ENCODE measurements at places on chromosomes 12 and 14.

- DNase-seq = no peak
- peaks cover 17% of the 10 kb centered on the region for H3K4me1 ChIP-seq
- H3K27ac ChIP-seq = no peak overlapping the region
- peaks cover 38% of the 10 kb centered on the region for H3K27me3 ChIP-seq
- no peaks in the 10 kb centered on the region for H3K36me3 ChIP-seq
Measured at GRCh38 chr12:6697584-6698351, 2.8 kb downstream of the PIANP start.

DNA sequence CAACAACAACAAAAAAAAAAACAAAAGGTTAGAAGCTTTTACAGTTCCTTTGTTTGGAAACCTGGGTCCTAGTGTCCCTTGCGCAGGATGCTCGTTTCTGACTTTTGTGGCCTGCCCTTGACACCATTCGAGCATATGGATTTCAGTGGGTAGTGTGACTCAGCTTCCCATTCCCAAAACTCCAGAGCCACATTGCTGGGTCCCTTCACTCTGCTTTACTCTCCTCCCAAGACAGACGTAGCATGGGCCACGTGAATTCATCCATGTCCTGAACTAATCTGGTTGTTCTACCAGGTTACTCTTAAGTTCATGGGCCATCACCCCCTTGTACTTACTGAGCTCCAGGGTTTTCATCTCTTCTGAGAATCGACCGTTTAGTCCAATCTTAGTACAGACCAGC is 68.0 kb upstream of the MAX start:
- peak overlapping the region; percentile 75 for H3K4me3 ChIP-seq
- H3K36me3 ChIP-seq = no peaks in the 10 kb centered on the region
- peaks cover 23% of the 10 kb centered on the region for H3K4me1 ChIP-seq
- DNase-seq = no peak
- H3K27ac ChIP-seq = peak overlapping the region; percentile 77

DNA sequence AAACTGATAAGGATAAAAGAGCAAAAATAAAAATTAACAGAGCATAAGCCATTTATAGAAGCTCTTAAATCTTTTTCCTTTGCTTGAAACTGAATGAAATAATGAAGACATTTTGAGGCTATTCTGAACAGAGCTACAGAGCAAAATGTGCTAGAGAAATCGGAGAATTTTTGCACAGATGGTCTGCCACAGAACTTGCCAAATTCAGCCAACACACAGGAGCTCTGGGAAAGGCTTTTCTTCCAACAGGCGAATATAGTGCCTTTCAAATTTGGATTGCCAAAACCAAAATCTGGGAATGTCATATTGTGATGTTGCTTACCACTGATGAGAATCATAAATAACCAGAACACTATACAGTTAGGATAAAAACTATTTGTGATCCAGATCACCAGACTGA is 406.3 kb downstream of the RPL10L start:
- H3K4me1 ChIP-seq = no peaks in the 10 kb centered on the region
- no peaks in the 10 kb centered on the region for H3K36me3 ChIP-seq
- H3K4me3 ChIP-seq = no peak overlapping the region

- no peaks in the 10 kb centered on the region for H3K27me3 ChIP-seq
- H3K4me1 ChIP-seq = peaks cover 8% of the 10 kb centered on the region
- DNase-seq = peak; percentile 58
- H3K36me3 ChIP-seq = no peaks in the 10 kb centered on the region
Measured at GRCh38 chr12:22443379-22444316, 100.7 kb downstream of the C2CD5 start.

- H3K4me1 ChIP-seq = peaks cover 30% of the 10 kb centered on the region
- H3K27ac ChIP-seq = no peak overlapping the region
- no peaks in the 10 kb centered on the region for H3K27me3 ChIP-seq
- DNase-seq = no peak
- H3K4me3 ChIP-seq = no peak overlapping the region
- peaks cover 6% of the 10 kb centered on the region for H3K36me3 ChIP-seq
Measured at GRCh38 chr14:92109490-92109889, 3.1 kb upstream of the ATXN3 start.

GRCh38 chr14:84323978-84324377 is 1206.0 kb upstream of the FLRT2 start:
- H3K27me3 ChIP-seq = no peaks in the 10 kb centered on the region
- no peaks in the 10 kb centered on the region for H3K36me3 ChIP-seq
- H3K4me3 ChIP-seq = no peak overlapping the region
- no peaks in the 10 kb centered on the region for H3K4me1 ChIP-seq
- no peak overlapping the region for H3K27ac ChIP-seq

DNA sequence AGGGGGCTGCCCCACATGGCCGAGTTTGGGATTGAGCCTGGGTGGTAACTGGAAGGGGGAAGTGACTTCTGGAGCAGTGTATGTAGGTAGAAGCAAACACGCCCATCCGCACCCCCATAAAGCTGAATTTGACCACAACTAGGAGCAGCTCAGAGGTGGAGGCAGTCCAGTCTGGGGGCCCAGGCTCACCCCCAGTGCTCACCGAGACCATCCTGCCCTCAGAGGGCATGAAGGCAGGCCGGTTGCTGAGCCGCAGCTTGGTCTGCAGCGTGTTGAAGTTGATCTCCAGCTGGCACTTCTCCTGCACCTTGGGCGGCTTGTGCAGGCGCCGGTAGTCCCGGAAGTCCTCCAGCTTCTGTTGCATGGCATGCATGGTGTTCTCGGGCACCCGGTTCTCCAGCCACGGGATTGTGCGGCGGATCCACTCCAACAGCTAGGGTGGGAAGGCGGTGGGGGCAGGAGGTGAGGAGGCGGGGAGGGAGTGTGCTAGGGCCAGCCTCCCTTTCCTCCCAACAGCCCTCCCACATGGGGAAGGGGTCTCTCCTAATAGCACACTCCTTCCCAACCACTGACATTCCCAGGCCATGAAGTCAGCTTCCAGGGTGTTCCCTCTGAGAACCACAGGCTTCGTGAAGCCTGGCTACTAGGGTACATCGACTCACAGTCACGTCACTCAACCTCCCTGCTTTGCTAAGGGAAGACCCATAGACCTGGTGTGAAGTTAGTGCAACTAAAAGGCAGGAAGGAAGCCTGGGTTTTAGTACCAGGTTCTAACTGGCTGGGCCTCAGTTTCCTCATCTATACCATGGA is 87.0 kb downstream of the ACTN1 start:
- no peak overlapping the region for H3K4me3 ChIP-seq
- peaks cover 93% of the 10 kb centered on the region for H3K36me3 ChIP-seq
- no peaks in the 10 kb centered on the region for H3K27me3 ChIP-seq

DNA sequence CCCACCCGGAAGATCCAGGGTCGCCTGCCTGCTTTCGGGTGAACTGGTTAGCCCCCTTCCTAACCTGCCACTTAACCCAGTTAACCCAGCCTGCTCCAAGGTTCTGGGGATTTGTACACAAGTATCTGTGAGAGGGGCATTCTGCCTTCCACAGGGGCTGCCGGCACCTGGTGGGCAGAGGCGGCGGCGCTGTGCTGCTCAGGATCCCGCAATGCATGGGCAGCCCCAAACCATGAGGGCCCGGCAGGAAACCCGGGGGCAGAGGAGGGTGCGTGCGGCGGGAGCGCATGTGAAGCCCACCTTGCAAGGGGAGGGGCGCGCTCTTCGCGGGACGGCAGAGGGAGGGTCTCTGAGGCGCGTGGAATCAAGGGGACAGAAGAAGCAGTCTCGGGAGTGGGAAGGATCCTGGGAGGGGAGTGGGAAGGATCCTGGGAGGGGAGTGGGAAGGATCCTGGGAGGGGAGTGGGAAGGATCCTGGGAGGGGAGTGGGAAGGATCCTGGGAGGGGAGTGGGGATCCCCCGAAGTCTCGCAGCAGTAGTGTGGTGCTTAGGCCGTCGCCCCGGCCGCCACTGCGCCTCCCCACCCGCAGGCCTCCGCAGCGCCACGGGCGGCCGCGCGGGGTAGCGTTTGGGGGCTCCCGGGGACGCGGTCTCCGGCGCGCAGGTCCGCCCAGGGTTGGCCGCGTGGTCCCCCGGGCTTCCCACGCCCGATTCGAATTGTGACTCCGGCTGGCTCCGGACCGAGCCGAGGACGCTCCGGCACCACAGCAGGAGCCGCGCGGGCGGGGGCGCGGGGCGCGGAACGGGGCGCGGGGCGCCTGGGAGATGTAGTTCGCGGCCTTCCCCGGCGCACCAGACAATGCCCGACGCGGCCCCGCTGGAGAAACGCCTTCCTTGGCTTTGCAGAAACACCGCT is 4.9 kb upstream of the MTA1 start:
- H3K27ac ChIP-seq = no peak overlapping the region
- H3K4me1 ChIP-seq = peaks cover 20% of the 10 kb centered on the region
- DNase-seq = peak; percentile 86
- H3K27me3 ChIP-seq = peaks cover 26% of the 10 kb centered on the region
- H3K36me3 ChIP-seq = no peaks in the 10 kb centered on the region

- H3K36me3 ChIP-seq = no peaks in the 10 kb centered on the region
- no peak overlapping the region for H3K4me3 ChIP-seq
- H3K27me3 ChIP-seq = no peaks in the 10 kb centered on the region
- no peak overlapping the region for H3K27ac ChIP-seq
- DNase-seq = no peak
- no peaks in the 10 kb centered on the region for H3K4me1 ChIP-seq
Measured at GRCh38 chr12:97984974-97985580, 522.5 kb downstream of the RMST start.

DNA sequence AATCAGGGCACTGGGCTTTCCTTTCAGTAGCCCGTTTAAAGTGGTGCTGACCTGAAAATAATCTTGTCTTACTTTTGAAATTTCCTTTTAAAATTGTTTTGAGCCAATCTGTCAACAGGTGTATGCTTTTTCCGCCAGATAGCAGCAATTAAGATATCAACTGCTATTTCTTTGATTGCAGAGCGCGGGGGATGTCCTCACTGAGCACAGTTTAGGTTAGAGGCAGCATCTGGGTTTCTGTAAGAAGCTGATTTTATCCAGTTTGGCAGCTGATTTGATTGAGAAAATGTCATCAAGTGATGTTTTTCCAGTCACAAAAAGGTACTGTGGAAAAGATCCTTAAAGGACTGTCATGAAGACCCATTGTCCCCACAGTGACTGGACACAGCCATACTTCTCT is 371.8 kb downstream of the ADAMTS20 start:
- no peak overlapping the region for H3K27ac ChIP-seq
- no peak for DNase-seq
- no peaks in the 10 kb centered on the region for H3K4me1 ChIP-seq
- no peaks in the 10 kb centered on the region for H3K36me3 ChIP-seq

DNA sequence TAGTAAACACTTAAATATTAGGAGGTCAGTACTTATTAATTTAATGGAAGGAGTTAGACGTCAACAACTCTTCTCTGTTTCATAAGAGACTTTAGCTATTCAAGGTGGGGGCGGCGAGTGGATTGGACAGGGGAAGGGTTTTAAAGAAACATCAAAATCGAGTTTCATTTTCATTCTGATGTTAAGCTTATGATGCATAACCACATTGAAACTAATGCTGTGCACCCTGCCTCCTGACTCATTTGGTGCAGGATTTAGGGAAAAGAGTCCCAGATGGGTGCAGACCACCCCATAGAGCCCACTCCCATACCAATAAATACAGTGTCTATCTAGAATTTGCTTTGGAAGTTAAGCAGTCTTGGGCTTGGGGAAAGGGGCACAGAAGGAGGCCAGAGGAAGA is 7.4 kb downstream of the ZBTB39 start:
- DNase-seq = peak; percentile 47
- H3K4me1 ChIP-seq = peaks cover 57% of the 10 kb centered on the region
- peak overlapping the region; percentile 80 for H3K27ac ChIP-seq

- H3K36me3 ChIP-seq = no peaks in the 10 kb centered on the region
- H3K27me3 ChIP-seq = no peaks in the 10 kb centered on the region
- H3K4me3 ChIP-seq = no peak overlapping the region
- DNase-seq = peak; percentile 41
- peak overlapping the region; percentile 62 for H3K27ac ChIP-seq
Measured at GRCh38 chr14:56195704-56196103, 77.5 kb downstream of the PELI2 start.
